ENCODE measurements at places on chromosomes 16 and 17. TPM values are rescaled to one million over a fixed set of nuclear protein-coding genes. Genes with fewer than 3 reads are reported as not detected.

- DNase-seq, result no peak
Measured at GRCh38 chr17:50480854-50481490, 2.3 kb downstream of the RSAD1 start.

DNA sequence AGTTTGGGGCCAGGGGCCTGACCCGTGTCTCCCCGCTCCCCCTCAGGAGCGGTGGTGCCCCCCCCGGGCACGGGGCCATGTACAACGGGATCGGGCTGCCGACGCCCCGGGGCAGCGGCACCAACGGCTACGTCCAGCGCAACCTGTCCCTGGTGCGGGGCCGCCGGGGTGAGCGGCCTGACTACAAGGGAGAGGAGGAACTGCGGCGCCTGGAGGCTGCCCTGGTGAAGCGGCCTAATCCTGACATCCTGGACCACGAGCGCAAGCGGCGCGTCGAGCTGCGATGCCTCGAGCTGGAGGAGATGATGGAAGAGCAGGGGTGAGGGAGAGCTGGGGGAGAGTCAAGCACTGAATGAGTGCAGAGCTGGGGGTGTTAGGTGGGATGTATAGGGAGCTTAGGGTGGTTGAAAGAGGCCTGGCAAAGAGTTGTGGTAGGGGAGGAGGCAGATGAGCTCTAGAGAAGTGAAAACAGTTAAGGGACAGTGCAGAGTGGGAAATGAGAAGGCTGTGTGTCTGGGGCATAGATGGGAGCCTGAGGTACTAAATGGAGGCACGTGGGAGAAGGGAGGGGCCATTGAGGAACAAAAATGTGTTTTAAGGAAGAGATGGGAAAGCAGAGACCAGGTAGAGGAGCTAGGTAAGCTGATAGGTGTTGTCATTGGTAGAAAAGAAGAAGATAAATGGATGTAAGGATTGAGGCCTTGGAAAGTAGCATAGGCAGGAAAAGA is 4.0 kb downstream of the SRRM2 start:
- no peak for DNase-seq

DNA sequence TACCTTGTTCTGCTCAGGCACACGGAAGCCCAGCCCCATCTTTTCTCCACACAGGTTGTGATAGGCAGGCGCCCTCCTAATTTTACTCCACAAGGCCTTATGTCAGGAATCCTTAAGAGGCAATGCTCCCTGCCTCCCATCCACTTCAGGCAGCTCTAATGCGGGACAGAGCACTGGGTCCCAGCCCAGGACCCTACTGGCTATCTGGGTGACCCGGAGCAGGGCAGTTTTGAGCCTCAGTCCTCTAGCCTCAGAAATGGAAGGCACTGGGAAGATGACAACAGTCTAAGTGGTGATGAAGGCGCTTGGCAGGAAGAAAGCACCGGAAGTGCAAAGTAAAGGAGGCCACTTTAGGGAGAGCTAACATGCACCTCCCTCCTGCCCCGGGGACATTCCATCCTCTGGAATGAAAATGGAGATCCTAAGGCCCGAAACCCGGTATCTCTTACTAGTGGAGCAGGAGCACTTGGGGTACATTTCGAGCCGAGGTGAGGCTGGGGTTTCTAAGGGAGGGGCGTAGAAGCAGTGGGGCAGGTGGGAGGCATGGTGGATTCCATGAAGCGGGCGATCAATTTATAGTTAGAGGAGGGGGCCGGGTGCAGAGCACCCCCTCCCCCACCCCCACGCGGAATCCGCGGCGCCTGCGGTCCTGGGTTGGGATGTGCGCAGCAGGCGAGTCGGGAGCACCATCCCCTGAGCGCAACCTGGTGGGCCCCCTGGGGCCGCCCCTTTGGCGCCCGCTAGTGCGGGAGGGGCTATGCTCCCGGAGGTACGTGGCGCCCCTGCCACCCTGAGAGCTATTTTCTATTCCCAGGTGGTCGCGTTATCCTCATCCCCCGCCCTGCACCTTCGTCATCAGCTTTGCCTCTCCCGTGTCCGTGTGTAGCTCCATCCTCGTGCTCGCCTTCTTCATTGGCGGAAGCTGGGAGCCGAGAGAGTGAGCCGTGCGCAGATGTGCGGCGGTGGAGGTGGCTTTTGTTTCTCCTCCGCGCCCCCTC is 4.9 kb downstream of the MT1F start:
- no peak for DNase-seq

GRCh38 chr17:72931163-72931562 is 161.3 kb downstream of the SLC39A11 start:
- DNase-seq, result no peak

DNA sequence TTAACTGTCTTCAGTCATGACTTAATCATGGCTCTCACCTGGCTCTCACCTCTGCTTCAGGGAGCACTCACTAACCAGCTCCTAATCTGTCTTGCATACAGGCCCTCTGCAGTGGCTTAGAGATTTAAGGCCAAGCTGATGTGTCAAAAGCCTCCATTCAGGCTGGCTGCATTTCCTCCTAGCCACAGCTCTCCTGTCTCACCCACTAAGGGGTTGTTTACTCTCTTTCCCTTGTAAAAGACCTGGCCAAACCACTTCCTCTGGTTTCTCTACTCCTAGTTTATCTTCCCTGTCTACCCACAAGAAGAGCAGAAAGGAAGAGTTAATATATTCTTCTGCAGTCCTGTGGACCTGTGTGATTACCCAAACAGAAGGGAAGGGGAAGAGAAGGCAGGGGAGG is 9.3 kb upstream of the ASIC2 start:
- no peak for DNase-seq

The ABCC11 gene
- not detected for total RNA-seq

The HS3ST3B1 gene
- total RNA-seq, result 2.8 TPM

The ZPBP2 gene
- not detected for total RNA-seq

The CCP110 gene
- total RNA-seq, result 7.3 TPM

The C16orf96 gene
- not detected for total RNA-seq

The TBC1D26 gene
- not detected for total RNA-seq

The KRT39 gene
- not detected for total RNA-seq

The BRCA1 gene
- total RNA-seq, result 15.8 TPM

Data from dermis microvascular lymphatic vessel endothelial cell (primary cell).